CD14-positive monocyte (primary cell): ENCODE measurements at places on chromosomes 12 and 14. TPM values are rescaled to one million over a fixed set of nuclear protein-coding genes. Genes with fewer than 3 reads are reported as not detected.
A peak's percentile ranks its signal among the peaks of the same experiment; 100 is the strongest.

DNA sequence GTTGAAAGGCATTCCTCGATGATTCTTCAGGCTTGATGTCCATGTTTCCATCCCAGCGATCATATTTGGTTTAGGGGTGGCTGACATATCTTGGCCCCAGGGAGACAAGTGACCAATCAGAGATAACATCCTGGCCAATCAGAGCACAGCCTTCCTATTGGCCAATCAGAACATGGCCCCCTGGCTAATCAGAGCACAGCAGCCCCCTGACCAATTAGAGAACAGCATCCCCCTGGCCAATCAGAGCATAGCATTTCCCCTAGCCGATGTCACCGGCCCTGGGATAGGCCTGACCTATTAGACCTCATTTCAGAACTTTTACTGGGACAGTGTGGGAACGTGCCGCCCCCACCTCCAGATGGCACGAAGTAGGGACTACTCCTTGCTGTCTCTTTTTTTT lies 182.2 kb downstream of the AACS start:
- DNase-seq = no peak

DNA sequence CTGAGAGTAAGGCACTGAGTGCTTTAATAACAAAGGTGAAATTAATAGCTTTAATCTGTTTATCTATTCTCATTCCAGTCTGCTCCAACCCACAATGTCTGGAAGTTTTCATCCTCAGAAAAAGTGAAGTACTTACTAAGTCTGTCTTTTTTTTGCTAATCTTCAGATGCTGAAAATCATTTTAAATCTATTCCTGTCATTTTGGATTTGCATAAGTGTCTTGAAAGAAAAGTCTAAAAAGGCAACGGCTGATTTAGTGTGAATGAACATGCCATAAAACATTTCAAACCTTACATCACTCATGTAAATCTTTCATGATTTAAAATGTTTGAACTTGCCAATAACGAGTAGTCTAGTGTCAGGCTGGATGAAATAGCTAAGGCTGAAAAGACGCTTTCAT lies 685.6 kb downstream of the RPS29 start:
- no peak for DNase-seq

- no peak for DNase-seq
Measured at GRCh38 chr12:125544960-125545359, 479.7 kb downstream of the AACS start.

DNA sequence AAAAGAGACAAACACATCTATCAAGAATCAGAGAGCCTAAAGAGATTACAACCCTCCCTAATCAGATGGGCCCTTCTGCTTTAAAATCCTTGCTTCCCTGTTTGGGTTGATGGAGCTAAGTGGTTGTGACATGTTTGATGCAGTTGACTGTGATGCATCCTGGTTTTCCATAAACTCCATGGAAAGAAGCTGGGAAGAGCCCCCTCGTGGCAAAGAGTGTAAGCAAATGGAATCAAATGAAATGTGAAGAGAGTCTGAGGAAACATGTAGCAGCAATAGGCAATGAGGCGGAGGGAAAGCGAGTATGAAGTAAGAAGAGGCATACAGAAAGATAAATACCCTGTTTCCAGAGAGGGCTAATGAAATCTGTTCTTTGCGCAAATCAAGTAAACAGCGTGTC lies 70.4 kb upstream of the SLCO1C1 start:
- no peak for DNase-seq

- no peak for DNase-seq
Measured at GRCh38 chr12:79367032-79367589, 323.7 kb downstream of the PAWR start.

- no peak for DNase-seq
Measured at GRCh38 chr12:78494911-78495310, 369.7 kb upstream of the SYT1 start.

DNA sequence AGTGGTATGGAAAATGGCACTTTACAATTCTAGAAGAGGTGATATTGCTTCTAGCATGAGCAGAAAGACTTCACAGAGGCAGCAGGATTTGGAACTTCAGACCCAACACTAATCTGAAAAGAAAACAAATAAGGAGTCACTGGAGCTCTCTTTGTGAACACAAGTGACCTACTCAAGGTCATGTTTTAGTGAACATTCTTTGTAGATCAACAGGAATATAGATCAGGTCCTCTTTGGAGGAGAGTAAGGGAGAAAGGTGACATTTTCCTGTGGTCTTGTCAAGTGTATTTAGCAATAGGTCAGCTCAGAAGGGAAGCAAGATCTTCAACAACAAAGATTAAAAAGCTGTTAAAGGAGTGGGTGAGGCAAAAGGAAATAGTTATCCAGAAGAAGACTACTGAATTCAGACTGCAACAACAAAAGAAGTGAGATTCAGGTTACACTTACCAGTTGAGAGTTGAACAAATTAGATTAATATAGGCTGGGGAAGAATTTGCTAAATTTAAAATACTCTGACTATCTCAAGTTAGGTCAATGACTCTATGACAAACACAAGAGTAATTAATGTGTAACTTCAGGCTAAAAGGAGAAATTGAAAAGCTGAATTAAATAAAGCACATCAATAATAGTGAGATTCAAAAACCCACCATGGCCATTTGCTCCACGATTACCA lies 528.2 kb downstream of the RPS29 start:
- no peak for DNase-seq

DNA sequence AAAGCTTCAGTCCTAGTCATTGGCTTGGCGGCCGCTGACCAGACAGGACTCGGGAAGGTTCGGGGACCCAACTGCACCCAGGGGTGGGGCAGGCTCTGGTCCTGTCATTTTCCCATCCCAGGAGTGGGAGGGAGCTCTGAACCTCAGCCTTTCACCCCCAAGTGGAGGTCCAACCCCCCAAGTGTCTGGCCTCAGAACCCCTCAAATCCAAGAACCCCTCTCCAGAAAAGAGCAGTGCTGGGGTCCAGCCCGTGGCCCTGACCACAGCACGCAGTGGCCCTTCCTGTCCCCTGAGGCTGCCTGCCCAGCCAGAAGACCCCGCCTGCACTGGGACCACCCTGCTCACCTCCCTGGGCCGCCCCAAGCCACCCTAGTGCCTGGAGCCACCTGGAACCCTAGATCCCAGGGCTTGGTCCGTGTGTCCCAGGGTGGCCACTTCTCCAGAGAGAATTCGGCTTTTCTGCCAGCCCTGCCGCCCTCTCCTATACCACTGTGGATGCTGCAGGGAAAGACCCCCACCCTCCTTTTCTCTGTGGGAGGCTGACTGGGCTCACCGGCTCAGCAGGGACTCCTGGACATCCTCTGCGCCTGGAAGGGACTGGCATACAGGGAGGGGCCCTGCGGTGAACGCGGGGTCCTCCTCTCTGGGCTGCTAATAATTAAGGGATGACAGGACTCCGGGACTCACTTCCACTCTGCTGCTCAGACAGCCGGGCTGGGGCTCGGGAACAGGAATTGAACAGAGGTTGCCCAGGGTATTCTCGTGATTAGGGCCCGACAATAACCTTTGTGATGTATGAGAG lies 326.9 kb upstream of the SFSWAP start:
- no peak for DNase-seq

DNA sequence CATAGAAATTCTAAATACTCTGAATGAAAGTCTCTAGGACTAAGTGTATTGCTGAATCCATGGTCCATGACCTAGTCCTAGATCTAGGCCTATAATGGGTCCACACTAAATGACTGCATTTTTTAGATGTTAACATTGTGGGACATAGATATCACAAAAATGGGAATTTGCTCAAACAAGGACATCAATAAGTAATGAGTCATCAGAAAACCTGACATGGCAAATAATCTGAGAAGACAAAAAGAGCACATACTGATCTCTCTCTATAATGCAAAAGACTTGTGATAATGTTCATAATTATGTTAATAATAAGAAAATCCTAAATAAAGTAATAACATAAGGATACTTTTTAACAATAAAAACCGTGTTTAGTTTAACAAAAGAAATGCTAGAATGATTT lies 1168.4 kb downstream of the FSCB start:
- DNase-seq = no peak

DNA sequence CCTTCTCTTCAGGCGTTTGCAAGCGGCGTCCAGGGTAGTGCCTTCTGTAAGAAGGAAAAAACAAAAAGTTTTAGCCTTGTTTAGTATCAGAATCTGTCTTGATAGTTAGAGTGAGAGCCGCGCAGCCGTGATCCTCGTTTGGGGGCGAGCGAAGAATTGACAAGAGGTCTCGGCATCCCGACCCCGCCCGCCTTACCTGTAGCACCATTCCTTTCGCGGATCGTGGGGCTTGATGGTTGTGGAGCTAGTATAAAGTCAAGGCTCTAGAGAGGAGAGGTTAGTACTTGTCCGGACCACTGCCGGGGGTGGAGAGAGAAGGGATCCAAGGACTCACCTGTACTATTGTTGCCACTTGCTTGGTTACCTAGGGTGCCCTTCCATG lies 494 bp downstream of the TMTC3 start:
- peak; percentile 6 for DNase-seq

GRCh38 chr14:57609192-57610075 lies 115.8 kb upstream of the CCDC198 start:
- DNase-seq = no peak

- no peak for DNase-seq
Measured at GRCh38 chr12:17192721-17193120, 586.8 kb upstream of the LMO3 start.

DNA sequence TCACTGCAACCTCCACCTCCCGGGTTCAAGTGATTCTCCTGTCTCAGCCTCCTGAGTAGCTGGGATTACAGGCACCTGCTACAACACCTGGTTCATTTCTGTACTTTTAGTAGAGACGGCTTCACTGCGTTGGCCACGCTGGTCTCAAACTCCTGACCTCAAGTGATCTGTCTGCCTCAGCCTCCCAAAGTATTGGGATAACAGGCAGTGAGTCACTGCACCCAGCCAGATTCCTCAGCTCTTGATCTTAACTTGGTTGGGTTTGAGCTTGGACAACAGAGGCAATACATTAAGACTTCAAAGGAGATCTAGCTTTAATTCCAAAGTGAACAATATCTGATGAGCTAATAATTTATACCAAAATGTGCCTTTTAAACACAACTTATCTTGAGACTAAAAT lies 5.6 kb downstream of the DAZAP2 start:
- DNase-seq = no peak

DNA sequence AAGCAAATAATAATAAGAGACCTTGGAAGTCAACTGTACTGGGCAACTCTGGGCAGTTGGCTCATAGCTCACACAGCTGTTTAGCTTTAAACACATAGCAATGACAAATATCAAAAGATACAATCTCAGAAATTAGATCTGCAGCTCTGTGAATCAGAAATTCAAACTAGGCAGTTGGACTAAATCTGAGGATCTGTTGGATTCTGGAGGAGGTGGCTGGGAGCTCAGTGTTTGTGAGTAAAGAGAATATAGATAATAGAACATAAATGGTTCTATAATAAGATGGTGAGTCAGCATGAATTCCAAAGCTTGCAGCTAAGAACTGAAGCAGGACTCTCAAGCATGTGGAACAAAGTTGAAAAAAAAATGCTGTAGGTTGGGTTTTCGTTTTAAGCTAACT lies 1949.4 kb upstream of the SEL1L start:
- DNase-seq = no peak

- no peak for DNase-seq
Measured at GRCh38 chr12:49501895-49502294, 36.9 kb upstream of the KCNH3 start.

GRCh38 chr14:74904635-74905503 lies 18.2 kb downstream of the RPS6KL1 start:
- no peak for DNase-seq

- DNase-seq = no peak
Measured at GRCh38 chr12:7068994-7069346, 8.5 kb downstream of the C1S start.

The MYO1H gene
- polyA plus RNA-seq = not detected in 2 replicates

The MAPKAPK5 gene
- 25.3 TPM for polyA plus RNA-seq

The LALBA gene
- not detected for polyA plus RNA-seq
